Activated T-cell treated with anti-CD3 and anti-CD28 coated beads, Interleukin-2, amount 50 U/mL, for 72 hours (primary cell): ENCODE measurements at places on chromosomes 7 and 10.

DNA sequence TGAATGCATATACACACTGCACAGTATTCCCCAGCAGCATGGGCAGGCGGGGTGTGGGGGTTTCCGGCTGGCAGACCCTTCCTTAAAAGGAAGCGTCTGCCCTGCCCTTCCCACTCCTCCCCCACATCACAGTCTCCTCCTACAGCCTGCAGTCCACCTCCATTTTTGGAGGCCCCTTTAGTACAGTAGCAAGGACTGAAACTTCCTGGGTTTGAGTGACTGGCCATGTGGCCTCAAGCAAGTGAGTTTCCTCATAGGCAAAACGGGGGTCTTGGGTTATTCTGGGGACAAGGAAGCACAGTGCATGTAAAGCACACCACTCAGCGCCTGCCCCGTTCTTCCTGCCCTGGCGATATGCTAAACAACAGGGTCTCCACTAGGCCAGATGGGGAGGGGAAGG is 62.1 kb upstream of the COL13A1 start:
- no peak for DNase-seq

- no peak for DNase-seq
Measured at GRCh38 chr10:118584181-118584954, 11.1 kb downstream of the PRLHR start.

GRCh38 chr7:152602962-152603361 is 73.0 kb downstream of the XRCC2 start:
- no peak for DNase-seq

- DNase-seq = no peak
Measured at GRCh38 chr10:124609698-124610097, 134.5 kb downstream of the FAM53B start.

GRCh38 chr10:70132098-70133029 is at the start of gene AIFM2:
TSS of gene AIFM2 (minus strand) at chr10:70132825. CDS start at chr10:70124084, 8,741 bp downstream.
- peak; percentile 55 for DNase-seq

DNA sequence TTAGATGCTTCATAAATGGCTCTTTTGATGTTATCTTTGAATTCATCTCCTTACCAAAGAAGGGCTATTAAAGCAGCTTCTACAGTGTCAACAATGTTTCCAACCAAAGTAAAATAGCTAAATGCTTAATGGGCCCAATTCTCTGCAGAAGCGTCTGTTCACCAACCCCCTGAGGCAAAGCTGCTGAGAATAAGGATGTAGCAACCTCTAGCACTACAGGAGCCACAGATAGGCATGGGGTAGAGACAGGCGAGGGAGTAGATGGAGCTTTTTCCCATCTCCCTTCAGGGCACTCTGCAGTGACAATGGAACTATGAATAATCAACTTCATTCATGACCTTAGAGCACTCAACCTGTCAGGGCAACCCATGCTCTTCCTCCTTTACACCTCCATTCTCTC is 134.1 kb downstream of the FZD1 start:
- DNase-seq = no peak

- no peak for DNase-seq
Measured at GRCh38 chr10:14253079-14253478, 77.6 kb downstream of the FRMD4A start.

- no peak for DNase-seq
Measured at GRCh38 chr7:146772601-146773000, 656.0 kb downstream of the CNTNAP2 start.

GRCh38 chr7:140404565-140405065 is 757 bp downstream of the RAB19 start:
- no peak for DNase-seq

- DNase-seq = no peak
Measured at GRCh38 chr7:136869001-136869961, 829 bp downstream of the CHRM2 start.

DNA sequence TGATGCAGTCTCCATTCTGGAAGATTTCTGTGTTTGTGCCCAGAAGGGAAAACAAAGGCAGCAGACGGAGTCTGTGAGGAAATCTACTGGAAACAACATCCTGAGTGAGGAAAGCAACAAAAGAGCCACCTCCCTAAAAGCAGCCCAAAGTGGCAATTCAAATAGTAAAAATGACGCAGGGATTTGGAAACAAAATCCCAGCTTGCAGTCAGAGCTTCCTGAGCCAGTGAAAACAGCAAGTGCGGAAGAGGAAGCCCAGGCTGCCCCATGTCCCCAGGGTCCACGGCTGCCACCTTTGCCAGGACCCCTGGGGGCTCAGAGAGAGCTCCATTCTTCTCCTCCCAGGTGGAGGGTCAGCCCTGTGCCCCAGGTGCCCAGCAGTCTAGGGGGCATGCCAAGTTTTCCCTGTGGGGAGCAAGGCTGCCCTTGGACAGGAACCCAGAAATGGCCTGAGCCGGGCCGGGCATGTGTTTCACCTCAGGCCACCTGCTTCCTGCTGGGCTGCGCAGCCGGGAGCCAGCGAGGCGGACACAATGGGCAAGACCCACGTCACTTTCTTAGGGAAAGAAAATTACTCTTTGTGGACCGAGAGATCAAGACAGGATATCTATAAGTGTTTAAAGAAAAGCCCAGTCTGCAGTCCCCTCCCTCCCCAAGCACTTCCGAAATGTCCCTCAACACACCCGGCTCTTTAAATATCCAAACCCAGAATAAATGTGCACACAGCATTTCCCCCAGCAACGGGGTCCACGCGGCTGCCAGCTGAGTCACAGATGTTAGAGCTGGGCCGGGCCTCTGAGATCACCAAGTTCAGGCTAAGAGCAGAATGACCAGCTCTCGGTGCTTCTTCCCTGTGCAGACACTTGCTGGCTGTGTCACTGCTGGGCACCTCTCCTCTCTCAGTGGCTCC is 231.1 kb downstream of the ARHGAP12 start:
- no peak for DNase-seq

DNA sequence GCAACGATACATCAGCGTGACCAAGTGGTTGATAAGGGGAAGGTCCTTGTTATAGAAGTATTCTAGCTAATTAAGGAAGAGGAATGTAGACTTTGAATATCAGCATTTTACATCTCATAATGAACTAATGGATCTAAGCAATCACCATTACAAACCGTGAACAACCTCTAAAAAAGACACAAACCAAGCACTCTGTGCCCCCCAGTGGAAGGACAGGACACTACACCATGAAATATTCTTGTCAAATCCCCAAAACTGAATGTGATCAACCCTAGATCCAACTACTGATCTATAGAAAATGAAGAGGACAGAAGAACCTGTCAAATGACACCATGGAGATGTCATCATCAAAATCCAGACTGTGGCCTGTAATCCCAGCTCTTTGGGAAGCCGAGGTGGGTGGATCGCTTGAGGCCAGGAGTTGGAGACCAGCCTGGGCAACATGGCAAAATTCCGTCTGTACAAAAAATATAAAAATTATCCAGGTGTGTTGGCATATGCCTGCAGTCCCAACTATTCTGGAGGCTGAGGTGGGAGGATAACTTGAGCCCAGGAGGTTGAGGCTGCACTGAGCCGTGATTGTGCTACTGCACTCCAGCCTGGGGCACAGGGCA is 111.3 kb upstream of the CARD11 start:
- DNase-seq = peak; percentile 71

- DNase-seq = peak; percentile 10
Measured at GRCh38 chr7:130667593-130668257, 823 bp downstream of the COPG2 start.

DNA sequence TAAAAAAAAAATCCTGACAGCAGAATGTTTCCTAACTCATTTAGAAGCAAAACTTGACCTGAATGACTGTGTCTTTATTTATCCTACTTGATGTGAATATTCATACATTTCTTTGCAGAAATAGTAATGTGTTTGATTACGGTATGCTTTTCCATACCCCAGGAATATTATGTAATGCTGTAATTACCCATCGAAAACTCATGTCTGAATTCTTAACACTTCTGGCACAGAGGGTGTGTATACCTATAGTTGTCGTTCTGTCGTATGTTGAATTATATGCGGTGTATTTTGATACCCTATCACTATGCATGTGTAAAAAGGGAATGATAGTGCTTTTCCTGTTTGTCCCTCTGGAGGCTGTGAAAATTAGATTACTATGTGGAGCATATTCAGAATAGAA is 26.6 kb downstream of the SDK1 start:
- DNase-seq = no peak

DNA sequence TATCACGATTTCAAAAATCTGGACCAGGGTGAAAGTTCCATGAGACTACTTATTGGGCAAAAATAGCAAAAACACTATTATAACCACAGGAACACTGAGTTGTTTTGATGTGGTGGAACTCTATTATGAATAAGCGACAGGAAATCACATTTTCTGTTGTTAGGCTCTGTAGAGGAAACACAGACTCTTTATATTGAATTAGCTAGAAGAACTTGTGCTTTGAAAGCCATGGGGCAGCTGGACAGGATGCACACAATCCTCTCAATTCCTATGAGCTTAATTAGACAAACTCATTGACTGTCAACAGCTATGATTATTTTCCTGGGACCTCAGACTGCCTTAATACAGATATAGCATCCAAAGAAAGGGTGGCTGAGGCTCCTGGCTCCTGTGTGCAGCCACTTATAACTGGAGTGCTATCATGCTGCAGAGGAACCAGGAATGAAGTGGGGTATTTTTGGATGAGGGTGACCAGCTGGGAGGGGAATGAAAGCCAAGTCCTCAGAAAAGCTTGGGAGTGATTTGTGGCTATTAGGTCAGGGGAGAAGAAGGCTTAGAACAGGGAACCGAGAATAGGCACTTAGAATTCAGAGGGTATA is 657.3 kb downstream of the TYW1 start:
- no peak for DNase-seq

DNA sequence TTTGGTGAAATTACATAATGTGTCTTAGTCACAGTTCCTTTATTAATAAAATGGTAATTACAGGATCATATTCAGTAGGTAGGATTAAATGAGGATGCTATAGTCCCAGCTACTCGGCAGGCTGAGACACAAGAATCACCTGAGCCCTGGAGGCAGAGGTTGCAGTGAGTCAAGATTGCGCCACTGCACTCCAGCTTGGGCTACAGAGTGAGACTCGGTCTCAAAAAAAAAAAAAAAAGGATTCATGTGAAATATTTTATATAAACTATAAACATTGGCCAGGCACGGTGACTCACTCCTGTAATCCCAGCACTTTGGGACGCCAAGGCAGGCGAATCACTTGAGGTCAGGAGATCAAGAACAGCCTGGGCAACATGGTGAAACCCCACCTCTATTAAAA is 197.9 kb downstream of the IMMP2L start:
- DNase-seq = no peak

DNA sequence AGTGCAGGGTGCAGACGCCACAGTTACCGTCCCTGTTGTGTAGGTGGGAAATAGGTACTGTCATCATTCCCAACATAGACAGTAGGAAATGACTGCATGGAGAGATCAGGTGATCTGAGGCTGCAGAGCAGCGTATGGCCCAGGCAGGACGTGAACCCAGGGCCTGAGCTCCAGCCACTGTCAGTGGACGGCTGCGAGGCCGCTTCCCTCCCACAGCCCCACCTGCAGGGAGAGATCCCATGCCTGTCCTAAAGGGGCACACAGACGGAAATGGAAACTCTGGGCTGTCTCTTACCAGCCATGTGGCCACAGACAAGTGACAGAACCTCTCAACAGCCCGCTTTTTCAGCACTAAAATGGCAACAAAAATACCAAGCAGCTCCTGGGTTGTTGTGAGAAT is 44.5 kb upstream of the MNX1 start:
- DNase-seq = no peak

DNA sequence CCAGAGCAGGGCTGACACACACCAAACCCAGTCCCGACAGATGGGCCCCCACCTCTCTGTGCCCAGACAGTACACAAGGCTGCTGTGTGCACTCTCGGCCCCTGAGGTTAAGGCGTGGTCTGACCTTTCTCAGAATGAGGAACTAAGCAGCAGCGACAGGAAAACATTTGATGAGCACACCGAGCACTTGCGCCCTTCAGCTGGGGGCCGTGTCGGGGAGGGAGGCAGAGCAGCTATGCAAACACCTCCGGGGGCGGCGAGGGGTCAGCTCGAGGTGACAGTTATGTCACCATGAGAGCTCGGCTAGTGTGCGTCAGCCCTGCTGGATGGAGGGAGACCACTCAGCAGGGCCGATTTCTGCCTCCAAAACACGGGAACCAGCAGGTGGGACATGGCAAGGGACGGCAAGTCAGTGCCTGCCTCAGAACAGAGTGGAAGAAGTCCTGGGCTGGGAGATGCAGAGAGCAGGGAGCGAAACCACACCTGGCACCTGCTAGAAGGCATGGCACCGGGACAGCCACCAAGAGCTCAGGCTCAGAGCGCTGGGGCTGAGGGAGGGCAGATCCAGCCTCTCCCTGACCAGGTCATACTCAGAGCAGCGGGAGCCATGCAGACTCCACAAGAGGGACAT is 57.4 kb downstream of the CHST15 start:
- peak; percentile 51 for DNase-seq

GRCh38 chr10:47311193-47311931 is 10.9 kb upstream of the GDF2 start:
- peak; percentile 30 for DNase-seq

- DNase-seq = no peak
Measured at GRCh38 chr10:80588546-80588945, 50.8 kb downstream of the SH2D4B start.

GRCh38 chr7:16762177-16762576 is 8.6 kb downstream of the TSPAN13 start:
- no peak for DNase-seq

DNA sequence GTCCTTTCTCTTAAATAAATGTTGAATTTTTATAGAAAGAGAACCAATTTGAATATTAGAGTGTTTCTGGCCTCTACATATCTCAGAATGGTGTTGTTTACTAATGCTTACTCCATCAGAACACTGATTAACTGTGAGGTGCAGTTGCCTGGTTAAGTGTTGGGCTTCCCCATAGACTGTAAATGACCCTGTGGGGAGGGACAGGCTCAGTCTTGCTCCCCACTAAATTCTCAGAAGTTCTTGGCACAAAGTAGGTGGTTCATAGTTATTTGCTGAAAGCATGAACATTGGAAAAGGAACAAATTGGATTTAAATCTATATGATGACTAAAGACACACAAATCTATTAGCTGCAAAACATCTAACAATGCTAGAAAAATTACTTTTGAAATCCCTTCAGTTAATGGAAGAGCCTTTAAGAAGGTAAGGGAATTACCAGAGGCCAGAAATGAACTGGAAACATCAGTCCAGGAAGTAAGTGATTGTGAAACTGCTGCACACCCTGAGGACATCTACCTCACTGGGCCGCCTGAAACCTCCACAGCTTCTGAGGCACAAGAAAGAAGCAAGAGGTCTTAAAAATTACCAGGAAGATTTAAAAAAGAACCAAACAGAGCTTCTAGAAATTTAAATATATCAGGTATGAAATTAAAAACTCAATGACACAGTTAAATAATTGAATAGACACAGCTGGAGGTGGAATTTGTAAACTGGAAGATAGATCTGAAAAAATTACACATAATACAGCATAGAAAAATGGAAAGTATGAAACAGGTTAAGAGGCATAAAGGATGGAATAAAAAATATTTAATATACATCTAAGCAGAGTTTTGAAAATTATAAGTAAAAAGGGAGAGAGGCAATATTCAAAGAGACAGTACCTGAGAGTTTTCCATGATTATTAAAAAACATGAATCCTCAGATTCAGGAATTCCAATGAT is 17.8 kb upstream of the COMTD1 start:
- no peak for DNase-seq
